ENCODE measurements at places on chromosomes 3 and 15. TPM values are rescaled to one million over a fixed set of nuclear protein-coding genes. Genes with fewer than 3 reads are reported as not detected.

DNA sequence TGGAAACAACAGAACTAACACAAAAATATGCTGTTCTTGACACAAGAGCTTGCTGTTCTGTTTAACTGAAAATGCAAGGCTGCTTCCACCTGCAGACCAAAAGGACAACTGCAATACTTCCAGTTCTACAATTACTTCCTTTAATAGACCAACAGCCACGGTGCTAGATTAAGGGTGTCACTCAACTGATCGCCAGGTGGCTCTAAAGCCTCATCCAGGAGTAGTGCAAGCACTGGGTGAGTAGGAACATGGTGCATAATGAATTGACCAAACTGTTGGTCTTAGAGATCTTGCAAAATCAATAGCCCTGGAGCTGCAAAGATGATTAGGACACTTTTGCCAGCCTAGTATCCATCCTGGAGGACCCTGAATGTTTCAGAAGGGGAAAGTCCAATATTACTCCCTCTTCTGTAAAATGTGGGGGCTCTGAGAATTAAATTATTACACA lies 3.6 kb upstream of the CLDN16 start:
- H3K27ac ChIP-seq, result no peak overlapping the region
- no peak overlapping the region for H3K4me3 ChIP-seq
- no peaks in the 10 kb centered on the region for H3K27me3 ChIP-seq
- H3K4me1 ChIP-seq, result no peaks in the 10 kb centered on the region
- no peaks in the 10 kb centered on the region for H3K36me3 ChIP-seq

DNA sequence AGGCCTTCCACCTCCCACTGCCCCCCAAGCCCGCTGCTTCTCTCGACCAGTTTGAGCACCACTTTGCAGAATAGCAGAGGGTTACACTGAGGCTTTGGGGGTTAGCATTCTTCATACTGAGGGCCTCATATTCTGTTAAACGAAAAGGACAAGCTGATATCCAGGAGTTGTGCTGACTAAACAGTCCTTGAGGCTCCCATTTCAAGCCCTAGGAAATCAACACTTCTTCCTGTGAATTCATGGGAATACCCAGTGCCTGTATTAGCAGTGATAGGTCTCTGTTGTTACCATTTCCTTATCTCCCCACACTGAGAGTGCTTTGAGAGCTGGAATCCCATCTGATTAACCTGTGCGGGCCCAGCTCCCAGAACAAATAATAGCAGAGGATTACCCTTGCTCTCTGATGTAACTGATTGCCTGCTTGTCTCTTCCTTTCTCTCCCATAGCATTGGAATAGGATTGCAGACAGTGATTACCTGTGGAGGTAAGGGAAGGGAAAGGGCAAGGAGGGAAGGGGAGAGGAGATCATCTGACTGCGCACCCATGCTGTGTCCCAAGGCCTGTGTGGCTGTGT lies 930 bp downstream of the FBXW12 start:
- no peaks in the 10 kb centered on the region for H3K27me3 ChIP-seq
- no peaks in the 10 kb centered on the region for H3K36me3 ChIP-seq
- no peak for DNase-seq
- H3K4me3 ChIP-seq, result no peak overlapping the region
- H3K27ac ChIP-seq, result no peak overlapping the region

DNA sequence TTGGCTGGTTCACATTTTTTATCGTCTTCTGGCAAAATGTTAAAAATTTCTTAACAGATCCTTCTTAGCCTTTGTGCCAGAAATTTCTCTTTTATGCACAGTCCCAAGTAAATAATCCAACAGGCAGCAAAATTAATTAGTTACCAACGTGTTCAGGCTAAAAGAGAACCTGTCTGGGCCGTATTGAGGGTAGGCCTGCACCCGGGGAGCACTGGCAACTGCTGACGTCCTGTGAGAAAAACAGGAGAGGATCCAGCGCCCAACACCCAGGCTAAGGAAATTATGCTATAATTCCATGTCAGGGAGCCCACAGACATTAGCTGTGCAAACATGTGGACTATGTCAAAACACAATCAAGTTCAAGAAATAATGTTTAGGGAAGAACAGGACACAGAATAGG lies 30.7 kb upstream of the CSTA start:
- no peaks in the 10 kb centered on the region for H3K4me1 ChIP-seq
- peak; percentile 21 for DNase-seq
- peak overlapping the region; percentile 32 for H3K27ac ChIP-seq
- no peak overlapping the region for H3K4me3 ChIP-seq

Gene RBP2
- total RNA-seq, result not detected

DNA sequence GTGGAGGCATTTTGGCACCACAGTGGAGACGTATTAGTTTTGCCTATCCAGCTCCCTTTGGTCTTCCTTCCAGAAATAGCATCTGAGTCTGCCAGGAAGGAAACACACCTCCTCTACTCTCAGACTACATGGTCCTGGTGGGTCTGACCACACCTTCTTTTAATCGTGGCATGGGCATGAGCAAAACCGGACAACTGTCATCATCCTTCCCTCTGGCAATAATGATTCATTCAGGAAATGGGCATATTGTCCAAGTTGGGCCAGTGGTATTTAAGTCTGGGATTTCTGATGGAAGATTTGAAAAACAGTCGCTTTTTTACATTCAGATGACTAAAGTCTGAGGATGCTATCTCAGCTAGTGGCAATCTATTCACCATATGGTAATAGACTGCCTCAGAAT lies 601.0 kb upstream of the ADAMTS9 start:
- H3K4me3 ChIP-seq, result no peak overlapping the region
- H3K27me3 ChIP-seq, result no peaks in the 10 kb centered on the region
- no peak overlapping the region for H3K27ac ChIP-seq
- no peaks in the 10 kb centered on the region for H3K4me1 ChIP-seq

DNA sequence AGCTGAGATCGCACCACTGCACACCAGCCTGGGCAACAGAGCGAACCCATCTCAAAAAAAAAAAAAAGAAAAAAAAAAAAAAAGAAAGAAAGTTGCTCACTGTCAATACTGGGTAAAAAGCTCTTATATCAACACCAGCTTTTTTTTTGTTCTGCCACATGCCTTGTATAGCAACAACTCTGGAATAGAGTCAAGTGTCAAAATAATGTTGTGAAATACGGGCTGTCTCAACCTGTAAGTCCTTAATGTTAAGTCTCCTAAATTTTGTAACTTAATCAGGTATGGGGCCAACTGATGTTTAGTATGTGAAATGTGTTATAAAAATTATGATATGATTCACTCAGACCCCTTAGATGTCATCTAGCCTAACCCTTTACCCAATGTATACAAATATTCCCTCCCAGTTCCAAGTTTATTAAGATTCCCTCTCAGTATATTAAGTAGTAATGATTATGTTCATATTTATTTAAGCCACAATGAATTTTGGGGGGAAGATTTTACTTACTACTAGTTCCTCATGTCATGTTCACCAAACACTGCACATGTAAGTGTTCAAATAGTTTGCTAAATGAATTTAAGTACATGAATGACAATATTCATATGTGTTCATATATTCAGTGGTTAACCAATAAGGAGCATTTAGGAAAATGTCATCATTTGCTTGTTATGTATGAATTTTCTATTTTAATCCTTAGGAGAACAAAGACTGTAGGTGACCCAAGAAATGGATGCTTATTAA lies 52.2 kb downstream of the GPR160 start:
- peak overlapping the region; percentile 23 for H3K27ac ChIP-seq
- H3K27me3 ChIP-seq, result no peaks in the 10 kb centered on the region
- H3K36me3 ChIP-seq, result peaks cover 10% of the 10 kb centered on the region
- no peak for DNase-seq

GRCh38 chr3:46089237-46090011 lies 62.1 kb upstream of the XCR1 start:
- no peaks in the 10 kb centered on the region for H3K36me3 ChIP-seq
- H3K4me3 ChIP-seq, result no peak overlapping the region
- no peak overlapping the region for H3K27ac ChIP-seq
- no peak for DNase-seq
- H3K27me3 ChIP-seq, result no peaks in the 10 kb centered on the region

Gene ZNF35
- total RNA-seq, result 11.6 TPM

DNA sequence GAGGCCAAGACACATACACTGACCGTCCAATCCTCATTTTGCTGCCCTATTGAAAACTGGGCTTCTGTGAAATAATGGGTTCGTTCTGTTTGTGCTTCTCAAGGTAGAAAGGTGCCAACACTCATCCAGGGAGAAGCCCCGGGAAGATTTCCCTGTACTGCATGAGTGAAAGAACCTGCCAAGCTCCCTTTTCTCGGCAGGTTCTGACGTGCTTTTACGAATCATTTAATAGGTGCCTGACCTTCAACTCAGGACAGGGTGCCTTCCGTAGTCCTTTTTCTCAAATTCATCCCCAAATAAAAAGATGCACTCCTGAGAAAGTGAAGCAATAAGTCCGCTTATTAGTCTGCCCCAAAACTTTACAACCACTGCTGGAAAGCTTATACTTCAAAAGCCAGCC lies 64.2 kb downstream of the B3GNT5 start:
- H3K27ac ChIP-seq, result no peak overlapping the region
- no peak for DNase-seq
- H3K36me3 ChIP-seq, result no peaks in the 10 kb centered on the region
- H3K27me3 ChIP-seq, result no peaks in the 10 kb centered on the region
- H3K4me1 ChIP-seq, result no peaks in the 10 kb centered on the region
- H3K4me3 ChIP-seq, result no peak overlapping the region

- no peaks in the 10 kb centered on the region for H3K4me1 ChIP-seq
- no peak overlapping the region for H3K27ac ChIP-seq
- H3K36me3 ChIP-seq, result no peaks in the 10 kb centered on the region
- no peak for DNase-seq
Observed at GRCh38 chr3:58772462-58772861, 105.9 kb upstream of the FAM3D start.

Gene NRROS
- total RNA-seq, result 11.6 TPM

DNA sequence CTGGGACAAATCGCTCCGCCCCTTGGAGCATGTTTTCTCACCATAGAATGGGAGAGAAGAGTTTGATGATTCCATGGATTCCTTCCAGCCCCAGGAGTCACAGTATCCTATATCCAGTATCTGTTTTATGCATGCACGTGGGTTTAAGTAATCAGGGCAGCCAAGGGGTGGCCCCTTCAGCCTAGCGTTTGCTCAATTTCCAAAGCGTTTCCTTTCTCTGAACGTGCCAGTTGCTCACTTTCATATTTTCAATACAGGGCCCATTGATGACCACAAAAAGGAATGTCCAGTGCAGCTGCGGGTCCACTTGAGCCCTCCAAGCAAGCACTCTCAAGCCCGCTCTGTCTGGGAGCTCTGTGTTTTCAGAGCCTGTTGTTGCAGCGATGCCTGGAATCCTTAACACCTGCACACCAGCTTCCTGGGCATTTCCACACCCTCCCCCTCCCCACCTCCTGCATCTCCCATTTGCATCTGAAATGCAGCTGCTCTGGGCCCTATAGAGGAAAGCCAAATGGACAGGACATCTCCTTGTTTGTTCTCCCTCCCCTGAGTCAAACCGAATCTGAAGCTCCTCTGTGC lies 164.3 kb upstream of the LPP start:
- H3K27ac ChIP-seq, result no peak overlapping the region
- no peak overlapping the region for H3K4me3 ChIP-seq
- no peaks in the 10 kb centered on the region for H3K27me3 ChIP-seq
- DNase-seq, result peak; percentile 60
- no peaks in the 10 kb centered on the region for H3K36me3 ChIP-seq

- no peaks in the 10 kb centered on the region for H3K27me3 ChIP-seq
- no peaks in the 10 kb centered on the region for H3K36me3 ChIP-seq
- DNase-seq, result no peak
- H3K4me3 ChIP-seq, result no peak overlapping the region
- no peaks in the 10 kb centered on the region for H3K4me1 ChIP-seq
Observed at GRCh38 chr15:88179562-88179961, 77.0 kb downstream of the NTRK3 start.

Gene SCN11A
- 0.25 TPM for total RNA-seq

Gene TF
- 1.4 TPM for total RNA-seq

Gene PIERCE2
- total RNA-seq, result 2.7 TPM

Gene SPINT1
- total RNA-seq, result 114 TPM

DNA sequence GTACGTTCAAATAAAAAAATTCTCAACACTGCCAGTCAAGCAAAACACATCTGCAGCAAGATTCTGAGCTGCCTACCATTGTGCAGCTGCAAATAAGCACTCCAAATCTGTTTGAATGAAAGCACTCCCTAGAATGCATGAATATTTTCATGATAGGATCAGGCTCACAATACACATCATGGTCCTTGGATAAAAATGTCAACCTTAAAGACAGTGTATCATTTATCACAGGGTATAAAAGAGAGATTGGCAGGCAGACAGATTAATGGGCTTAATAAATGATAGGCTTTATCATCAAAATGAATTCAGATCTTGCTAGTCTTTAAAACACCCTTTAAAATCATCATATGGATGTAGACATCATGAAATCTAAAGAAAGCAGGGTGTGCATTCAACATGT lies 9.2 kb downstream of the RYR3 start:
- no peak overlapping the region for H3K27ac ChIP-seq
- H3K36me3 ChIP-seq, result no peaks in the 10 kb centered on the region
- no peak for DNase-seq
- no peaks in the 10 kb centered on the region for H3K4me1 ChIP-seq
- H3K27me3 ChIP-seq, result no peaks in the 10 kb centered on the region
- no peak overlapping the region for H3K4me3 ChIP-seq

- no peak overlapping the region for H3K4me3 ChIP-seq
- H3K36me3 ChIP-seq, result no peaks in the 10 kb centered on the region
- DNase-seq, result no peak
- no peaks in the 10 kb centered on the region for H3K4me1 ChIP-seq
- H3K27ac ChIP-seq, result no peak overlapping the region
Observed at GRCh38 chr3:174413062-174413912, 445.8 kb upstream of the NAALADL2 start.

Gene PSMD2
- total RNA-seq, result 149 TPM

Gene RPL22L1
- 45.1 TPM for total RNA-seq

Gene SAMMSON
- 0.98 TPM for total RNA-seq

Gene C3orf49
- not detected for total RNA-seq

- no peak overlapping the region for H3K27ac ChIP-seq
- no peak overlapping the region for H3K4me3 ChIP-seq
- H3K4me1 ChIP-seq, result no peaks in the 10 kb centered on the region
- H3K27me3 ChIP-seq, result no peaks in the 10 kb centered on the region
Observed at GRCh38 chr3:3734881-3735280, 64.3 kb upstream of the LRRN1 start.

DNA sequence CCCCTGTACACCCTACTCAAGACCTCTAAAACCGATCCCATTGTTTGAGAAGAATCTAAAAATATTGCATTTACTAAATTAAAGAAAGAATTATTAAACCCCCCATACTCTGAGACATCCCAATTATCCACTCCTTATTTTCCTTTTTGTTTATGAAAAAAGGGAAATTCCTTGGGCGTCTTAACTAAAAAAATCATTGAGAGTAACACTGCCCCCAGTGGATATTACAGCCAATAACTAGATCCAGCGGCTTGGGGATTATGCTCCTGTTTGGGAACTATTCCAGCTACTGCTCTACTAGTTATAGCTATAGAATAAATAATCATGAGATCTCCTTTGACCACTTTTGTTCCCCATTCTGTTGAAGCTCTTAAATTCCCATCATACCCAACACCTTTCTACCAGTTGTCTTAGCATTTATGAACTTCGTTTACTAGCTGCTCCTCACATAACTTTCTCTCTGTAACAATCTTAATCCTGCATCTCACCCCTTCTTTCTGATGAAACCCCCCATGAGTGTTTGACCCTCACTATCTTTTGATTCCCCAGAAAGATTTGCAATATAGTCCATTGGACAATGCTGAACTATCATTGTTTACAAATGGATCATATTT lies 12.7 kb upstream of the CFAP91 start:
- H3K4me1 ChIP-seq, result no peaks in the 10 kb centered on the region
- no peaks in the 10 kb centered on the region for H3K27me3 ChIP-seq
- no peaks in the 10 kb centered on the region for H3K36me3 ChIP-seq
- H3K27ac ChIP-seq, result no peak overlapping the region

GRCh38 chr15:47395076-47395475 lies 322.2 kb upstream of the SEMA6D start:
- no peaks in the 10 kb centered on the region for H3K27me3 ChIP-seq
- H3K27ac ChIP-seq, result no peak overlapping the region
- DNase-seq, result no peak
- no peak overlapping the region for H3K4me3 ChIP-seq
